B cell (primary cell): ENCODE measurements at places on chromosomes 3 and 15.
A peak's percentile ranks its signal among the peaks of the same experiment; 100 is the strongest.

- no peak overlapping the region for H3K27ac ChIP-seq
- H3K4me1 ChIP-seq = peaks cover 36% of the 10 kb centered on the region
Observed at GRCh38 chr3:156976933-156977332, 150.8 kb downstream of the LEKR1 start.

- peaks cover 7% of the 10 kb centered on the region for H3K4me1 ChIP-seq
- H3K27ac ChIP-seq = no peak overlapping the region
- DNase-seq = no peak
- no peaks in the 10 kb centered on the region for H3K27me3 ChIP-seq
Observed at GRCh38 chr3:119342176-119342575, 48.0 kb downstream of the ARHGAP31 start.

DNA sequence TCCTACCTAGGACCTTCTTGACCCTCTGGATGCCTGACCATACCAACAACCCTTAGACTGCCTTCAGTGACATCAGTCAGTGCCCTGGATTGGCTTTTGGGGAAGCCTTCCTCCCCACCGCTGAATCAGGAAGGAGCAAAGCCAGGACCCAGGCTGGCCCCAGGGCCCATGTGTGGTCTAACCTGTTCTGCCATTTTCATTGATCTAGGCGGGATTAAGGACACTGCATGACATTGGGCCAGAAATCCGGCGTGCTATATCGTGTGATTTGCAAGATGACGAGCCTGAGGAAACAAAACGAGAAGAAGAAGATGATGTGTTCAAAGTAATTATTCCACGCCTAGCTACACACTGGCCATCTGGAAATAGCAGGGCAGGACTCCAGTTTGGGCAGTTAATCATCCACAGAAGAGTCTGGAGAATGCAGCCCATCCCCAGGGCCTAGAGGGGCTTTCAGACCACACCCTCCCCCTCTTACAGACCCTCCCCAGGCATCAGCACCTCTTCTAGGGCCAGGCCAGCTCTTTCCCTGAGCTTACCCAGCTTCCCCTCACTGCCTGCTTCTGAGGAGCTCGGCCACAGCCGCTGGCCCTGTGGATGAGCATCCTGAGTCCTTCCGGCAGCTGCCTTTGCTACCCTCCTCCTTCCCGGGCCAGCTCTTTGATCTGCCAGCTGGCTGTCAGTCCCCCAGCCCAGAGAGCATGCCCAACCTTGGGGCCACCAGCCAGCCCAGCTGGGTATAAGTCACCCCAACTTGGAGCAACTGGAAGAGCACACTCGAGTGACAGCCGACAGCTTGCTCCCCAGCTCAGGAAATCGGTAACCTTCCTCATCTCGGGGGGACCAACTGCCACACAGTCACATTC is 45.9 kb downstream of the CHDH start:
- no peaks in the 10 kb centered on the region for H3K27me3 ChIP-seq
- H3K27ac ChIP-seq = no peak overlapping the region
- H3K4me1 ChIP-seq = no peaks in the 10 kb centered on the region
- no peak for DNase-seq
- no peak overlapping the region for H3K4me3 ChIP-seq

DNA sequence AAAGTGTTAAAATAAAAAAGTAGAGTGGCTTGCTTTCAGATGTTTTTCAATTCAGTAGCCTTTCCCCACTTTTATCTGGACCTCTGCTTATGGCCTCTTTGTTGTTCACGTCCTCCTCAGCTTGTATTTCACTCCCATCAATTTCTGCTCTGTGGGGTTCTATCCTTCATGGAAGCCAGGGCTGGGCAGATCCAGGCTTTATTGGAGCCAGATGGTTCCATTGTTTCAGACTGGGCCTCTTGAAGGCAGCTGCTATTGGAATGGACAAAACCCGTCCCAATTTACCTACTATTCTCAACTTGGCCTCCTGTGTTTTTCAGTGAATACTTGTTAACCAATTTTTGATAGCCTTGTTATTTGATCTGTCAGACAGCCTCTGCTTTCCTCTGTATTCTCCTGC is 10.9 kb upstream of the AADACL2 start:
- no peaks in the 10 kb centered on the region for H3K4me1 ChIP-seq
- no peak overlapping the region for H3K27ac ChIP-seq
- no peak overlapping the region for H3K4me3 ChIP-seq
- no peak for DNase-seq
- H3K27me3 ChIP-seq = no peaks in the 10 kb centered on the region

DNA sequence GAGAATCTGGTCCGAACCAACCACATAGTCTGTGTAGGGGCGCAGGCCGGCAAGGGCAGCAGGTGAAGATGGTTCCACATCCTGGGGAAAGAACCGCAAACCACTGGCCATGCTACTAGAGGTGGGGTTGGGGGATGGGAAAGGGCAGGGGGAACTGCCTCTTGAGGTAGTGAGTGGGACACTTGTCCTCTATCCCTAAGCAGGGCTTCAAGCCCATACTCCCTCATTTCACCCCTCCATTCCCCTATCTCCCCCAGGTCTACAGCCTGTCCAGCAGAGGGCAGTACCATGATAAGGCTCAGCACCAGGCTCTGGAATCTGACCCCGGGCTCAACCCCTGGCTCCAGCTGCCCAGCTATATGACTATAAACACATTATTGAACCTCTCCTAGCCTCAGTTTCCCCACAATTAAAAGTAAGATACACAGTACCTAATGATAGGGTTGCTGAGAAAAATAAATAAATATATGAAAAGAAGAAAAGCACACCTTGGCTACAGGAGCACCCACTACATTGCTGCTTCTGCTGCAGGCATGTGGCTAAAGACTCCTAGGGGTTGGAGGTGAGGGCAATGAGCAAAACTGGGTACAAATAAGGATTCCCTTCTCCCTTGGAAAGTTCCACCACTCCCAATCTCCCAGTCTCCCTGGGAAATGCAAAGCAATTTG is 6.3 kb downstream of the GORASP1 start:
- peaks cover 11% of the 10 kb centered on the region for H3K4me1 ChIP-seq
- peak overlapping the region; percentile 9 for H3K27ac ChIP-seq
- H3K27me3 ChIP-seq = no peaks in the 10 kb centered on the region
- DNase-seq = peak; percentile 71
- H3K4me3 ChIP-seq = no peak overlapping the region

- no peaks in the 10 kb centered on the region for H3K36me3 ChIP-seq
- H3K27me3 ChIP-seq = peaks cover 4% of the 10 kb centered on the region
- H3K27ac ChIP-seq = no peak overlapping the region
- H3K4me1 ChIP-seq = no peaks in the 10 kb centered on the region
- DNase-seq = no peak
- no peak overlapping the region for H3K4me3 ChIP-seq
Observed at GRCh38 chr3:156593814-156594213, 38.9 kb upstream of the SSR3 start.

- no peaks in the 10 kb centered on the region for H3K4me1 ChIP-seq
- no peak for DNase-seq
- H3K36me3 ChIP-seq = no peaks in the 10 kb centered on the region
- no peak overlapping the region for H3K4me3 ChIP-seq
- no peak overlapping the region for H3K27ac ChIP-seq
- H3K27me3 ChIP-seq = no peaks in the 10 kb centered on the region
Observed at GRCh38 chr15:81504170-81504905, 130.3 kb upstream of the TMC3 start.

- H3K27ac ChIP-seq = no peak overlapping the region
- H3K4me1 ChIP-seq = no peaks in the 10 kb centered on the region
- H3K4me3 ChIP-seq = no peak overlapping the region
- DNase-seq = no peak
Observed at GRCh38 chr15:70151003-70151402, 53.3 kb upstream of the TLE3 start.

DNA sequence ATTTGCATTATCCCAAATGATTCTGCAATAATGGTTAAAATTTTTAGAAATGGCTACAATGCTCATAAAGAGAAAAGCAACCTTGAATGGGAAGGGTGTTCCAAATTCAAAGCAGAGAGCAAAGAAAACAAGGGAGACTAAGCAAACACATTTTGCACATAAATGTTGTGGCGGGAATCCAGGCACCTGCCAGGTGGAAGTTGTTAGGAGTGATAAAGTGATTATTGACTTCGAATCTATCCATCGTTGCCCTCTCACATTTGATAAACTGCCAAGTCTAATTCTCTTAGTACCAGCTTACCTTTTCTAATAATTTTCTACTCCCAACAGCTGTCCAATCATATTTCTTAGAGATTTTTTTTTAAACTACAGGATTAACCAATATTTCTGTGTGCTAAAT is 244.5 kb downstream of the CACNA2D3 start:
- DNase-seq = no peak
- H3K27ac ChIP-seq = no peak overlapping the region
- no peak overlapping the region for H3K4me3 ChIP-seq

DNA sequence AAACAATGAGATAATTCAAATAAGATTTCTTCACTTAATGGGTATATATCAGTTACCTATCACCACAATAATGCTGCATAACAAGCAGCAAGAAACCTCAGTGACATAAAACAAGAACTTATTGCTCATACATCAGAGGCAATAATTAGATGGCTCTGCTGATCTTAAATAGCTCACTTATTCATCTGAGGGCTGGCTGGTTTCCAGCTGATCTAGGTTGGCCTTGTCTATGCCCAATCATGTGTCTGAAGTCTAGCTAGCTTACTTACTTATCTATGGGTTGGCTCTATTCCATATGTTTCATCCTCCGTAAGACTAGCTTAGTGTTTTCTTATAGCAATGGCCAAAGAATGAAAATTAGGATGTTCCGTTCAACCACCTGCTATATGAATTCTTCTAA is 109.4 kb upstream of the AGTR1 start:
- no peak for DNase-seq
- no peaks in the 10 kb centered on the region for H3K27me3 ChIP-seq

GRCh38 chr15:44137750-44138149 is 57.3 kb downstream of the FRMD5 start:
- no peak for DNase-seq
- H3K4me1 ChIP-seq = no peaks in the 10 kb centered on the region
- no peaks in the 10 kb centered on the region for H3K27me3 ChIP-seq
- H3K27ac ChIP-seq = no peak overlapping the region

- H3K27ac ChIP-seq = no peak overlapping the region
- no peaks in the 10 kb centered on the region for H3K36me3 ChIP-seq
- no peak overlapping the region for H3K4me3 ChIP-seq
- H3K27me3 ChIP-seq = peaks cover 15% of the 10 kb centered on the region
- no peak for DNase-seq
Observed at GRCh38 chr3:186824430-186825139, 17.9 kb upstream of the ADIPOQ start.

DNA sequence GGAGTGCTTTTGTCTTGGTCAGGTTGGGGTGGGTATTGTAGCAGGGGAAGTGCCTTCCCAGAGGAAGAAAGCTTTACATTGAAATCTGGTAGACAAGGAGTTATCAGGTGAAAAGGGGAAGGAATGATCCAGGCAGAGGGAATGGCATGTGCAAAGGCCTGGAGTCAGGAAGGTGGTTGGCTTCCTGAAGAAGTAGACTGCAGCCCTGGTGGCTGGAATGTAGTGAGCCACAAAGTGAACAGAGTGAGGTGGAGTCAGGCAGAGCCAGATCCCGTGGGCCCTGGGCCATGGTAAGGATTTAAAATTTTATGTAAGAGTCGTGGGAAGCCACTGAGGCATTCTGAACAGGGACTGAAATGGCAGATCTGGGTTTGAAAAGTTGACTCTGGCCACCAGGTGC is 58.3 kb downstream of the RAB11A start:
- no peak overlapping the region for H3K27ac ChIP-seq
- DNase-seq = no peak
- no peaks in the 10 kb centered on the region for H3K36me3 ChIP-seq
- H3K4me3 ChIP-seq = no peak overlapping the region
- no peaks in the 10 kb centered on the region for H3K27me3 ChIP-seq
- no peaks in the 10 kb centered on the region for H3K4me1 ChIP-seq

GRCh38 chr3:10192953-10193691 is 28.4 kb downstream of the IRAK2 start:
- H3K4me1 ChIP-seq = peaks cover 89% of the 10 kb centered on the region
- H3K27ac ChIP-seq = peak overlapping the region; percentile 95
- no peaks in the 10 kb centered on the region for H3K36me3 ChIP-seq
- H3K4me3 ChIP-seq = no peak overlapping the region
- peak; percentile 89 for DNase-seq

DNA sequence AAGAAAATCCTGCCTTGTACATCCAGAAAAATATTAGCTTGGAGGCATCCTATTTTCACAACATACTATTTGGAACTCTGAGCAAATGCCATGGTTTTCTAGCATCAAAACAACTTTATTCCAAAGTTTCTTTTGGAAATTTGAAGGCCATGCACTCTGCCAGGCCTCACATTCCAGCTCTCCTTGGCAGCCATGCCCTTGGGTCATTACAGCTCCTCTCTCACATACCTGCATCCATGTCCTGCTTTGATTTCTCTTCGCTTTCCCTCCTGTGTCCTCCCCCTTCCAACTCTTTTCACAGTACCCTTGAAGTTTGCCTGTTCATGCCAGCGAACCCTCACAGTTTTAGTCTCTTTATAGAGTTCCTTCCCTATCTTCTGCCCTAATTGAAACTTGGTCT is 70.9 kb upstream of the TPRG1 start:
- H3K4me3 ChIP-seq = no peak overlapping the region
- H3K27me3 ChIP-seq = no peaks in the 10 kb centered on the region
- H3K36me3 ChIP-seq = no peaks in the 10 kb centered on the region
- no peaks in the 10 kb centered on the region for H3K4me1 ChIP-seq
- no peak for DNase-seq
- no peak overlapping the region for H3K27ac ChIP-seq
